ENCODE measurements at places on chromosomes 2 and 18.
A peak's percentile ranks its signal among the peaks of the same experiment; 100 is the strongest.

GRCh38 chr2:149652526-149652925 lies 65.0 kb upstream of the MMADHC start:
- H3K4me1 ChIP-seq: no peaks in the 10 kb centered on the region
- peaks cover 2% of the 10 kb centered on the region for H3K27me3 ChIP-seq
- H3K4me3 ChIP-seq: no peak overlapping the region
- DNase-seq: no peak
- H3K36me3 ChIP-seq: no peaks in the 10 kb centered on the region
- H3K27ac ChIP-seq: no peak overlapping the region

- H3K36me3 ChIP-seq: no peaks in the 10 kb centered on the region
- no peak overlapping the region for H3K27ac ChIP-seq
- DNase-seq: no peak
- no peaks in the 10 kb centered on the region for H3K4me1 ChIP-seq
- no peak overlapping the region for H3K4me3 ChIP-seq
Measured at GRCh38 chr2:187442378-187442777, 5.7 kb downstream of the CALCRL start.

- no peak overlapping the region for H3K4me3 ChIP-seq
- H3K27ac ChIP-seq: no peak overlapping the region
- no peaks in the 10 kb centered on the region for H3K36me3 ChIP-seq
- no peaks in the 10 kb centered on the region for H3K4me1 ChIP-seq
Measured at GRCh38 chr18:75462178-75462832, 34.8 kb upstream of the SMIM21 start.

DNA sequence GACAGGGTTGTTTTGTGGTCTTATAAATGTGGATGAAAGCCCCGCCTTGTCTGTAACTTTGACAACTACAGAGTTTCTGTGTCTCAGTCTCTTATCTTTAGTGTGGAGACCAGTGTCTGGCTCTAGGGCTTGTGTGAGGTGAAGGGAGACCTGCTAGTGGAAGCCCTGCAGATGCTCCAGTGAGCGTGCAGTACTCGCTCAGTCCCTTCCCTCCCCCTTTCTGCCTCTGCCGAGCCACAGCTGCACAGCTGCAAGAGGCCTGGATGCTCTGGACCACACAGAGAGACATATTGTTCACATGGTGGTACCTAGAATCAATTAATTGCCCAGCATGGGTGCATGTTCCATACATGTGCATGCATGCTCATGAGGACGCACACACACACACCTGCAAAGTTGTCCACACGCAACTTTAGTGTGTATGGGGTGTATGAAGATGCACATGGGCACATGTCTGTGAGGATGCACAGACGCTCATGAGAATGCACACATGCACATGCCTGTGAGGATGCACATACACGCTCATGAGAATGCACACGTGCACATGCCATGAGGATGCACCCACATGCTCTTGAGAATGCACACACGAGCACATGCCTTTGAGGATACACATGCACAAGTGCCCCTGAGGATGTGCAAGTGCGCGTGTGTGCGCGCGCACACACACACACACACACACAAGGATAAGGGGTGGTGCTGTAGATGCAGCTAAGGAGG lies 282.1 kb upstream of the HS6ST1 start:
- no peaks in the 10 kb centered on the region for H3K27me3 ChIP-seq
- H3K4me1 ChIP-seq: no peaks in the 10 kb centered on the region
- no peak overlapping the region for H3K4me3 ChIP-seq
- DNase-seq: no peak
- no peak overlapping the region for H3K27ac ChIP-seq

DNA sequence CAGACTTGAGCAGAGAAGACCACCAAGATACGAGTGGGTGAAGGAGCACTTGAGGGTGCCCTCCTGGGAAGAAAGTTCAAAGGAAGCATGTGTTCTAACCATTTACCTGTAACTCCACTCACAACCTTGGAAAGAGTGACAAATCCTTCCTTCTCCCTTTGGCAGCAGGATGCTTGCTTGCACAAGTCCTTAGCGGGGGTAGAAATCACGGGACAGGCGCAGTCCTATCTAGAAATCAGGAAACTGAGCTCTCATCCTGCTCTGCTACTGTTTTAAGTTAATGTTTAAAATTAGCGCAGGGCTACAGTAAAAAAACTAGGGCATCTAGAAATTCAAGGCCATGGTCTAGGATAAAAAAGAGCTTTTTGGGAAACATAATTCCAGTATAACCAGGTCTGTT lies 100.9 kb upstream of the PTPRM start:
- DNase-seq: no peak
- no peaks in the 10 kb centered on the region for H3K27me3 ChIP-seq
- no peaks in the 10 kb centered on the region for H3K36me3 ChIP-seq
- H3K4me1 ChIP-seq: no peaks in the 10 kb centered on the region

DNA sequence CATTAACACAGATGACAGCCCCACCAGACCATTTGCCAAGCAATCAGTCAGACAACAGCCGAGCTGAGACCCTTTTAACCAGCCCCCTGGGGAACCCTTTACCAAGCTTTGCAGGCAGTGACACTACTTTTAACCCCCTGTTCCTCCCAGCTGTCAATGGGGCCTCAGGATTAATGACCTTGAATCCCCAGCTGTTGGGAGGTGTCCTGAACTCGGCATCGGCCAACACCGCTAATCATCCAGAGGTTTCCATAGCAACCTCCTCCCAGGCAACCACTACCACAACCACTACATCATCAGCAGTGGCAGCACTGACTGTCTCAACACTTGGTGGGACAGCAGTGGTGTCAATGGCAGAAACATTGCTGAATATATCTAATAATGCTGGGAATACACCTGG lies 160.9 kb upstream of the EPC2 start:
- peaks cover 2% of the 10 kb centered on the region for H3K36me3 ChIP-seq
- H3K4me3 ChIP-seq: no peak overlapping the region

- no peak for DNase-seq
- H3K4me1 ChIP-seq: peaks cover 3% of the 10 kb centered on the region
- H3K36me3 ChIP-seq: peaks cover 18% of the 10 kb centered on the region
- H3K27ac ChIP-seq: peak overlapping the region; percentile 5
- H3K4me3 ChIP-seq: no peak overlapping the region
Measured at GRCh38 chr18:79477711-79478483, 82.2 kb downstream of the NFATC1 start.

DNA sequence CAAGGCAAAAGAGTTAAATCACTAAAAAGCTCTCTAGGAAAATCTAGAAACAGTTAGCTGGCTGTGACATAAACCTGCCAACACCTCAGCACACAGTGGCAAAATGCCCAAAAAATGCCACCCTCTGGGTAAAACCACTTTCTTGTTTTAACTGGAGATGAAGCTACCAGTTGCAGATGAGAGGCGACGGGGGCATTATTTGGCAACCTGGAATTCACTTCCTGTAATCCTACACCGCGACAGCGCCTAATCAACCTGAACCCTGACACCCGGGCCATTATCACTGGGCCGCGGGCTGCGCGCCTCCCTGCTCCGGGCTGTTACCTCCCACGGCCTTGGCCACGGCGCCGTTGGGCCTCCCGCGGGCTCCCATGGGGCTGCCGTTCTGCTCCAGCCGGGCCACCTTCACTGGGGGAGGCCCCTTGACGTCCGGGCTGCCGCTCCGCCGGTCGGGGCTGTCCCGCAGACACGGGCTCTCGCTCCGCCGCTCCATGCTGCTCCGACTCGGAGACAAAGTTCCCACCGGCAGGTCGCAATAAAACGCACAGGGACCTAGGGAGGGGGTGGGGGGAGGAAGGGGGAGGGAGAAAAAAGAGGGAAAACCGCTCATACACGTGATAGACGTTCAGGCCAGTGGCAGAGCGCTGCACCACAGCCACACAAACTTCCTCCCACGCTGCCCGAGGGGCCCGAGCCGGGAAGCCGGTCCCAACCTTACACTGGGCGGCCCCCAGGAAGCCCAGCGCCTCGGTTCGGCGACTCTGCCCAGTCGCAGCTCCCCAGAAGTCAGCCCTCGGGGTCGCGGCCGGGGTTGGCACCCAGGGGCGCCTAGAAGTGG lies 2.0 kb downstream of the SATB2 start:
- H3K27ac ChIP-seq: no peak overlapping the region
- peaks cover 2% of the 10 kb centered on the region for H3K36me3 ChIP-seq
- H3K4me3 ChIP-seq: no peak overlapping the region
- peaks cover 11% of the 10 kb centered on the region for H3K4me1 ChIP-seq
- peaks cover 58% of the 10 kb centered on the region for H3K27me3 ChIP-seq
- DNase-seq: no peak

GRCh38 chr2:9847140-9847539 lies 3.9 kb downstream of the TAF1B start:
- H3K27ac ChIP-seq: no peak overlapping the region
- DNase-seq: no peak
- H3K4me1 ChIP-seq: peaks cover 34% of the 10 kb centered on the region
- peaks cover 44% of the 10 kb centered on the region for H3K36me3 ChIP-seq
- H3K27me3 ChIP-seq: no peaks in the 10 kb centered on the region

DNA sequence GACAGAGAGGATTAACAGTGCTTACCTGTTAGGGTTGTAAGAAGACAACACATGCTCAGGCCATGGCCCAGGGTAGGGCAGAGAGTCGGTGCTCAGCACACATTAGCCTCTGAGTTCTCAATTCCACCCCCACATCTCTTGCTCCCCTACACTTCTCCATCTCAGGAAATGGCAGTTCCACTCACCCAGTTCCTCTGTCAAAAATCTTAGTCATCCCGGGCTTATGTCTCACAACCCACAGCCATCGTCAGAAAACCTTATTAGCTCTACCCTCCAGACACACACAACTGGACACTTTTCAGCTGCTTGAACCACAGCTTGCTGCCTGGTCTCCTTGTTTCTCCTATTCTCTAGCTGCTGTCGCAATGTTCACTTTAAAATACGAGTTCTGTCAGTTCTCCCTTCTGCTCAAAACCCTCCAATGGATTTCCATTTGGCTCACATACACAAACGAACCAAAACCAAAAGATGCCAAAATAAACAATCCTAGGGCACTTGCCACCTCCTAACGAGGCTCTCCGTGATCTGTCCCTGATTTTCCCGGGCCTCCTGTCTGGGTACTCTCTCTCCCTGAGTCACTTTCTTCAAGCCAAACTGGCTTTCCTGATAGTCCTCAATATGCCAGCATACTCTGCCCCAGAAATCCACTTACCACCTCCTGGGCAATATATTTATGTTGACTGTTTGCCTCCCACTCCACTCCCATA lies 89.7 kb downstream of the KCTD1 start:
- no peaks in the 10 kb centered on the region for H3K27me3 ChIP-seq
- H3K27ac ChIP-seq: peak overlapping the region; percentile 54
- H3K4me1 ChIP-seq: peaks cover 15% of the 10 kb centered on the region
- no peak overlapping the region for H3K4me3 ChIP-seq
- no peaks in the 10 kb centered on the region for H3K36me3 ChIP-seq

DNA sequence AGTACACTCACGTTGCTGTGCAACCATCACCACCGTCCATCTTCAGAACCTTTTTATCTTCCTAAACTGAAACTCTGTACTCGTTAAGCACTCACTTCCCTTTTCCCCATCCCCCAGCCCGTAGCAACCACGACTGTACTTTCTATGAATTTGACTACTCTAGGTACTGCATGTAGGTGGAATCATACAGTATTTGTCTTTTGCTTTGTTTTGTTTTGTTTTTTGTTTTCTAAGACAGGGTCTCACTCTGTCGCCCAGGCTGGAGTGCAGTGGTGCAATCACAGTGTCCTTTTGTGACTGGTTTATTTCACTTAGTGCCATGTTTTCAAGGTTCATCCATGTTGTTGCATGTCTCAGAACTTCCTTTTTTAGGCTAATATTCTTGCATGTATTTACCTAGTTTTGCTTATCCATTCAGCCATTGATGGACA lies 7.0 kb upstream of the TYMS start:
- no peaks in the 10 kb centered on the region for H3K36me3 ChIP-seq
- peak overlapping the region; percentile 58 for H3K27ac ChIP-seq
- H3K4me3 ChIP-seq: peak overlapping the region; percentile 68
- peak; percentile 84 for DNase-seq

DNA sequence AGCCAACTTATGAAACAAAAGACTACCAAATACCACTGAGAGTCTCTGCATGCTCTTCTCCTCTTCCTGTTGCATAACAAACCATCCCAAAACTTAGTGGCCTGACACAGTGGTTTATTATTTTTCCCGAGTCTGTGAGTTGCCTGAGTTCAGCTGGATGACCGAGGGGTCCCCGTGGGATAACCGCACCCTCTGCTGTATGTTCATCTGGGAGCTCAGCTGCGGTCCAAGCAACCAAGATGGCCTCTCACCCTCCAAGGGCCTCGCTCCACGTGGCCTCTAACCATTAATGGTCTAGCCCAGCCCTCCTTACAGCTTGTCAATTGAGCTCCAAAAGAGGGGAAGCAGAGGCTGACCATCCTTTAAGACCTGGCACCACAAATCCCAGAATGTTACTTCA lies 17.1 kb downstream of the ITM2C start:
- no peaks in the 10 kb centered on the region for H3K36me3 ChIP-seq
- no peak overlapping the region for H3K27ac ChIP-seq
- H3K4me3 ChIP-seq: no peak overlapping the region
- H3K4me1 ChIP-seq: no peaks in the 10 kb centered on the region

GRCh38 chr18:73987247-73987980 lies 160.2 kb downstream of the FBXO15 start:
- no peaks in the 10 kb centered on the region for H3K4me1 ChIP-seq
- no peaks in the 10 kb centered on the region for H3K27me3 ChIP-seq
- H3K4me3 ChIP-seq: no peak overlapping the region
- H3K36me3 ChIP-seq: peaks cover 5% of the 10 kb centered on the region
- no peak overlapping the region for H3K27ac ChIP-seq

DNA sequence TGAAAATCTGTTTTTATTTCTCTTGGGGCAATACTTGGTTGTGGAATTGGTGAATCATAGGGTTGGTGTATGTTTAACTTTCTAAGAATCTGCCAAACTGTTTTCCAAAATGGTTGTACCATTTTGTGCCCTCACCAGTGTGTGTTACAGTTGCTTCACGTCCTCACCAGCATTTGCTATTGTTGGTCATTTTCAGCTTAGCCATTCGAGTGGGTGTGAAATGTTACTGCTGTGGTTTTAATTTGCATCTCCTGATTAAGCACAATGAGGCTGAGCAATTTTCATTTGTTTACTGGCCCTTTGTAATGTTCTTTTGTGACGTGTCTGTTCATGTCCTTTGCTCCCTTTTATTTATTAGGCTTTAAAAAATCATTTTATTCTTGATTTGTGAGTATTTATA lies 49.7 kb downstream of the FOSL2 start:
- H3K4me3 ChIP-seq: no peak overlapping the region
- H3K27me3 ChIP-seq: no peaks in the 10 kb centered on the region
- DNase-seq: no peak
- peaks cover 2% of the 10 kb centered on the region for H3K36me3 ChIP-seq

GRCh38 chr2:27441958-27442919 lies at the start of gene KRTCAP3:
TSS of gene KRTCAP3 (plus strand) at chr2:27442381. CDS start at chr2:27442413, 32 bp downstream.
- H3K36me3 ChIP-seq: peaks cover 44% of the 10 kb centered on the region
- peak; percentile 74 for DNase-seq
- H3K27ac ChIP-seq: peak within 1 kb of the TSS; percentile 60
- no peaks in the 10 kb centered on the region for H3K27me3 ChIP-seq
- H3K4me3 ChIP-seq: no peak within 1 kb of the TSS

DNA sequence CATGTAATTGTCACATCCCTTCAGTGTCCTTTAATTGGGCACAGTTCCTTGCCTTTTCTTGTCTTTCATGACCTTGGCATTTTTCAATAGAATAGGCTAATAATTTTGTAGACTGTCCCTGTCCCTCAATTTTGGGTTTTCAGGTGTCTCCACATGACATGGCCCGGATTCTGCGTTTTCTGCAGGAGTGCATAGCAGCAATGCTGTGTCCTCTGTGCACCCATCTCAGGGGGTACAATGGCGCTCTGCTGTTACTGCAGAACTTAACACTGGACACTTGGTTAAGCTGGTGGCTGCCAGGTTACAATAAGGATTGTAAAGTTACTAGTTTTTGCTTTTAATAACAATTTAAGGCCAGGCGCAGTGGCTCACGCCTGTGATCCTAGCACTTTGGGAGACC lies 51.3 kb downstream of the INPP5D start:
- peaks cover 6% of the 10 kb centered on the region for H3K36me3 ChIP-seq
- H3K4me1 ChIP-seq: peaks cover 37% of the 10 kb centered on the region
- H3K27me3 ChIP-seq: no peaks in the 10 kb centered on the region
- H3K27ac ChIP-seq: no peak overlapping the region
- DNase-seq: no peak
